Mesothelial cell of epicardium (in vitro differentiated cells): ENCODE measurements at places on chromosomes 11 and 22.

GRCh38 chr11:57484141-57484710 lies 23.9 kb downstream of the RTN4RL2 start:
- H3K4me3 ChIP-seq, result no peak overlapping the region
- DNase-seq, result no peak
- no peak overlapping the region for H3K27ac ChIP-seq
- H3K27me3 ChIP-seq, result peaks cover 54% of the 10 kb centered on the region
- H3K4me1 ChIP-seq, result peaks cover 17% of the 10 kb centered on the region

DNA sequence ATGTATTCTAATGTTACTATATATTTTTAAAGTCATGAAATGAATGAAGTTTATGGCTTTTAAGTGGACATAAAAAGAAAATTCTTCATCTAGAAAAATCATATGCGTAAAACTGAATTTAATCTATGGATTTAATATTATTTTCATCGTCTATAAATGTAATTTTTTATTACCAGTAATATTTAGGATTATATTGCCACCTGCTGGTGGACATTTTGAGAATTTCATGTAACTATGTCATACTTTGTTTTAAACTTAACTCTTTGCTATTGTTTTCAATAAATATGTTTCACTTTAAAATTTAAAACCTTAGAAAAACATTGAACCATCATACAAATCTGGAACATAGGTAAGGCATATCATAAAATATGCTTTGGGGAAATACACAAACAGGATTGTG lies 66.5 kb upstream of the CEP126 start:
- no peaks in the 10 kb centered on the region for H3K27me3 ChIP-seq
- no peak for DNase-seq
- no peak overlapping the region for H3K27ac ChIP-seq
- H3K4me3 ChIP-seq, result no peak overlapping the region
- no peaks in the 10 kb centered on the region for H3K36me3 ChIP-seq
- no peaks in the 10 kb centered on the region for H3K4me1 ChIP-seq

- H3K27ac ChIP-seq, result no peak overlapping the region
- H3K4me3 ChIP-seq, result no peak overlapping the region
- H3K27me3 ChIP-seq, result no peaks in the 10 kb centered on the region
- no peak for DNase-seq
- H3K4me1 ChIP-seq, result peaks cover 8% of the 10 kb centered on the region
- H3K36me3 ChIP-seq, result peaks cover 3% of the 10 kb centered on the region
These were observed 88.4 kb downstream of the CCDC81 start for GRCh38 chr11:86463120-86463519.

DNA sequence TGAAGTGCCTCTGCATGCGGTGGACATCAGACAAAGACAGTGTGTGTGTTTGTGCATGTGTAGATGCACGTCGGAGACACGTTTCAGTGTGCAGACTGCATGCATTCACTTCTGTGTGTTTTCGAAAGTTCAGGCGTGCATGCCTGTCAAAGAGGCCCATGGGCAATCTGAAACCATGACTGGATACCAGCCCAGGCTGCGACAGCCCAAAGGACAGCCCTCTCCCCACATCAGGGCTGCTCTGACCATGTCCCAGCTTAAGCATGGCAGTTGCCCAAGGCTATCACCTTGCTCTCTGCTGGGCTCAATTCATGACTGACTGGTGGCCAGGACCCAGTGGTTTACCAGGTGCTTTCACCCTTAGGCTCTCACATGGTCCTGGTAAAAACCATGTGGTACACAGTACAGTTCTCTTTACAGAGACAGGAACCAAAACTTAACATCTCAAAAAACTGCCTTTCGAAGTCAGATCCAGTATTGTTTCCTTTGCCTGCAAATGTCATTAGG lies 423.7 kb upstream of the CADM1 start:
- H3K27me3 ChIP-seq, result peaks cover 20% of the 10 kb centered on the region
- H3K4me3 ChIP-seq, result no peak overlapping the region
- no peak overlapping the region for H3K27ac ChIP-seq

DNA sequence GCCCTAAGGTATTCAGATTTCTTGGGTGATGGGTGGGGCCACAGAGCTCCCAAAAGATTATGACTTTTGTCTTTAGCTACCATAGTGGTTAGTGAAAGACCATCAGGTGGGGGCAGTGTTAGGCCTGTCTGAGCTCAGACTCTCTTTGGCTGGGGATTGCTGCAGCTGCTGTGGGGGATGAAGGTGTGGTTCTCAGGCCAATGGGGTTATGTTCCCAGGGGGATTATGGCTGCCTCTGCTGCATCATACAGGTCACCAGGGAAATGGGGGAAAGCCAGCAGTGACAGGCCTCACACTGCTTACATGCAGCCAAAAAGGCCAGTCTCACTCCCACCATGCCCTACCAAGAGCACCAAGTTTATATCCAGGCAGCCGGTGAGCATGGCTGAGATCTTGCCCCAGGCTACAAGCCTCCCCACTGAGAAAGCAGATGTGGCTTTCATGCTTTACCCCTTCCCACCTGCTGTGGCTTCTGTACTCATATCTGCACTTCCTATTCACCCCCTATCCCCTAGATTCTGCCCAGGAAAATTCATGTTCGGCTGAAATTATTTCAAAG lies 24.8 kb downstream of the CNTF start:
- no peak for DNase-seq
- no peak overlapping the region for H3K27ac ChIP-seq

GRCh38 chr22:19983741-19984140 lies 32.9 kb downstream of the ARVCF start:
- no peaks in the 10 kb centered on the region for H3K27me3 ChIP-seq
- H3K36me3 ChIP-seq, result peaks cover 6% of the 10 kb centered on the region
- peaks cover 18% of the 10 kb centered on the region for H3K4me1 ChIP-seq
- DNase-seq, result no peak

DNA sequence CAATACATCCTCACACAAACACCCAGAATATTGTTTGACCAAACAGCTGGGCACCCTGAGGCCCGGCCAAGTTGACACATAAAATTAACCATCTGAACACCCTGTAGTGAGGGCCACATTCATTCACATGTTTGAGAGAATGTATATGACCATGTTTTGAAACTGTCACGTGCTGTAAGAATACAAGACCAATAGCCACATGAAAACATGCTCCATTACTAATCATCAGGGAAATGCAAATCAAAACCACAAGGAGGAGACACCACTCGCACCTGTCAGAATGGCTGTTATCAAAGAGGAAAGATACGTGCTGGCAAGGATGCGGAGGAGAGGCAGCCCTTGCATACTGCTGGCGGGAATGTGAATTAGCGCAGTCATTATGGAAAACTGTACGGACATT lies 38.3 kb upstream of the IGSF9B start:
- no peak overlapping the region for H3K27ac ChIP-seq
- no peaks in the 10 kb centered on the region for H3K4me1 ChIP-seq
- H3K4me3 ChIP-seq, result no peak overlapping the region

DNA sequence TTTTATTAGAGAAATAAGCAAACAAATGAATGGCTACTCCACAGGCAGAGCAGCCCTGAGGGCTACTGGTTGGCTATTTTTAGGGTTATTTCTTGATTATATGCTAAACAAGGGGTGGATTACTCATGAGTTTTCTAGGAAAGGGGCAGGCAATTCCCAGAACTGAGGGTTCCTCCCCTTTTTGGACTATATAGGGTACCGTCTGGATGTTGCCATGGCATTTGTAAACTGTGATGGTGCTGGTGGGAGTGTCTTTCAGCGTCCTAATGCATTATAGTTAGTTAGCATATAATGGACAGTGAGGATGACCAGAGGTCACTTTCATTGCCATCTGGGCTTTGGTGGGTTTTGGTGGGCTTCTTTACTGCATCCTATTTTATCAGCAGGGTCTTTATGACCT lies 19.2 kb downstream of the SLC22A6 start:
- peaks cover 8% of the 10 kb centered on the region for H3K4me1 ChIP-seq
- DNase-seq, result no peak
- H3K36me3 ChIP-seq, result peaks cover 2% of the 10 kb centered on the region
- peaks cover 11% of the 10 kb centered on the region for H3K27me3 ChIP-seq
- H3K4me3 ChIP-seq, result no peak overlapping the region
